ENCODE measurements at places on chromosomes 4 and X.

DNA sequence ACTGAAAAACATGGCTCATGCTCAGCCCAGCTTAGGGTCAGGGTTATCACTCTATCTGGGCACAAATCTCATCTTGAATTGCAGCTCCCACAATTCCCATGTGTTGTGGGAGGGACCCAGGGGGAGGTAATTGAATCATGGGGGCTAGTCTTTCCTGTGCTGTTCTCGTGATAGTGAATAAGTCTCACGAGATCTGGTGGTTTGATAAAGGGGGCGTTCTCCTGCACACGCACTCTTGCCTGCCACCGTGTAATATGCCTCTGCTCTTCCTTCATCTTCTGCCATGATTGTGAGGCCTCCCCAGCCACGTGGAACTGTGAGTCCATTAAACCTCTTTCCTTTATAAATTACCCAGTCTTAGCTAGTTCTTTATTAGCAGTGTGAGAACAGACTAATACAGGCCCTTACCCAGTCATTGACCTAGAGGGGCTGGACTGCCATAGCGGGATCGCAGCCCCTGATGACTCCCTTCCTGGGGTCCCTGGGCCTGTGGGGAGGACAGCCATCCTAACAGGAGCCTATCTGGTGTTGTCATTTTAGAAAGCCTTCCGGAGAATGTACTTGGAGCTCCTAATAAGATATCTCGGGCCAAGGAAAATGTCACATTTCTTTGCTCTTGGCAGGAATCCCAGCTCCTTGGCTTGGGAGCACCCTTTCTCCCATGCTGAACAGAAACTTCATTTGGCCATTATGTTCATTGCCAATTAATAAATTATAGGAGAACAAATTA, 112.6 kb downstream of the PHKA2 start:
- no peak for DNase-seq

DNA sequence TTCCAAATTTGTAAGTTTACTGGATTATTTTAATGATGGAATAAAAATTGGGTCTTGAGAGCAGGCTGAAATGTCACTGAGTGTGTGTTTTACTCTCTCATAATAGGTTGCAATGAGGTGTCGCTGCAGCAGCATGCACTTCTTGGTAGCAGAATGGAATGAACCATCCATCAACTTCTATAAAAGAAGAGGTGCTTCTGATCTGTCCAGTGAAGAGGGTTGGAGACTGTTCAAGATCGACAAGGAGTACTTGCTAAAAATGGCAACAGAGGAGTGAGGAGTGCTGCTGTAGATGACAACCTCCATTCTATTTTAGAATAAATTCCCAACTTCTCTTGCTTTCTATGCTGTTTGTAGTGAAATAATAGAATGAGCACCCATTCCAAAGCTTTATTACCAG, 2.6 kb downstream of the SAT1 start:
- DNase-seq, result no peak

GRCh38 chrX:130402208-130402684, 459 bp downstream of the RBMX2 start:
- DNase-seq, result no peak

DNA sequence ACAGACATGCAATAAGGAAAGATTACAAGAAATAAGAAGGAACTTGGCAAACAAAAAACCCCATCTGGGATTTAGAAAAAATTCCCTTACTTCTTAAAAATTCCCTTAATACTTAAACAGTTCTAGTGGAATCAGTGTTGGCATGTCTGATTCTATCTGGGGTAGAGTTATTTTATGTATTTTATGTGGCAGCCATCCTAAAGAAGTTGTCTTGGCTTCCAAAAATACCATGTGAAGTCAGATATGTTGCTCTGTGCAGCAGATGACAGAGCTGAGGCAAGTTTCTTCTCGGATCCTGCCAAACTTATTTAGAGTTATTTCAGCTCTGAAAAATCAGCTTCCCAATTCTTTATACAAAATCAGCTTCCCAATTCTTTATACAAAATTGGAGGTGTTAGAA, 14.7 kb downstream of the YY2 start:
- DNase-seq, result no peak

DNA sequence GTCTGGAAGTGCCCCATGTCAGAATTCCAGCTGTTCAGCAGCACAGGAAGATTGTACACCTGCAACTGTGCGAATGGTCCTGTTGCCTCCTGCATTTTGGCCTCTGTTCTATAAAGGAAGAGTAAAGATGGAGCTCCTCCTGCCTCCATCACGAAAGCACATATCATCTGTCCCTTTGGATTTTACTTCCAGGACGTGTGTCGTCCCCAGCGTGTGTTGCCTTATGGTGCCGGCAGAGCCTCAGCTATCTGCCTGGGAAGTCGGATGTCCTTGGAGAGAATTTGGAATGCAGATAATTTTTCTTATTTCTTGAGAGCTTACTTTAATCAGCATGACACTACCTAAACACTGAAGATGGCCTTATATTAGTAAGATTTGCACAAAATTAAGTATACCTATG, 97.7 kb downstream of the GATB start:
- no peak for DNase-seq

DNA sequence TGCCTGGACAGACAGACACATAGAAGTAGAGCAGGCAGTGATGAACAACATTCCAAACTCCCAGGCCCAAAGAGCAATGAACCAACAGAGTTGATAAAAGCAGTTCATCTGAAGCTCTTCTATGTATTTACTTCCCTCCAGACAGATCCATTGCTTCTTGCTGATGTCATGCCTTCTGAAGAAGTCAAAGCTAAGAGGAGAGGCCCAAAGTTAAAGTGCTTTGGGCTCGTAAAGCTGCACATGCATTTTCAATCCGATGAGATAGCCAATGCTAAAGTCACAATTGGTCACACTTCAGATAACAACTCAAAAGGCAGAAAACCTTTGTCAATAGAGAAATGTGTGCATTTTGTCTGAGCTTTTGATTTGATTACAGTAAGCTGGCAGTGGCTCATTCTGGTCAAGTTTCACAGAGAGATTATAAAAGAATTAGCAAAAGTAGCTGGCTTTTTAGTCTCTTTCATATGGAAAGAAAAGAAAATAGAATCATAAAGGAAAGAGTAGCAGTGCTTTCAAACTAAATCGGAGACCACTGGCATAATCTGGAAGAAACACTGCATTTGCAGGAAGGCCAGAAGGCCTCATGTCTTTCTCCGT, 82.0 kb downstream of the GPC4 start:
- no peak for DNase-seq

DNA sequence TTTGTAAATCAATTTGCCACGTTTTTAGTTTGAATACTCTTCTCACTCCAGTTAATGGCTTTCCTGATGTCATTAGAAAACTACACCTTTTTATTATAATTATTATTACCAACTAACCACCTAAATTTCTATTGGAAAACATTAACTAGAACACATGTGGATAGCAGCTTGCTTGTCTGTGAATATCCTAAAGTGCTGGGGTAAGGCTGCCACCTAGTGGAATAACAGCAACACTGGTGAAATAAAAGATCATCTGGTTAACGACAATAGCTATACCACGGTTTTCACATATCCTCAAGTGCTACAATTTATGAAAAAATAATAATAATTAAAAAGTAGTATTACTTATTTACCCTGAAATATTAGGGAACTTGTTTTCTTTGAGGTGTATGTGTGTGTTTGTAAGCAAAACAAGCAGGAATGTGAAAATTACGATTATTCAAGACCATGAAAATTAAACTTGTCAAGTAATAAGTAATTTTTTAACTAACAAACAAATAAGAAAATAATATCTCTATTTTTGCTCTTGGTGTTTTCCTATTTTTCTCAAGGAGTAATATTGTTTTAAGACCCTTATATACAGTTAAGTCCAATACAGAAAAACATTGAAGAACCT, 130.1 kb upstream of the TECRL start:
- DNase-seq, result no peak

DNA sequence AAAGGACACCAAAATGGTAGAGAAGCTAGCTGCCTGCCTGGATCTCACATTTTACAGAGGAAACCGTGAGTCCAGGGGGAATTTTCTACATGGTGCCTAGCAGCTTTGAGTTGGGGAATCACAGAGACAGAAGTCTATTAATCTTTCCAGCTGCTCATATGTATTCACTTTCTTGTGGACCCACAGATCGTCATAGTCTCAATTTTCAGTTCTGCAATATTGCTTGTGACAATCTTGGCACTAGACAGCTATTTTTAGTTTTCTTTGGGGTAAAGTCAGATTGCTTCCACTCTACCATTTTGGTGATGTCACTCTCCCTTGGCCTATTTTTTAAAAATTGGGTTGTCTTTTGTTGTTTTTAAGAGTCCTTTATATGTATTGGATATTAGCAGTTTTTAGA, 233.4 kb upstream of the STK26 start:
- DNase-seq, result no peak

DNA sequence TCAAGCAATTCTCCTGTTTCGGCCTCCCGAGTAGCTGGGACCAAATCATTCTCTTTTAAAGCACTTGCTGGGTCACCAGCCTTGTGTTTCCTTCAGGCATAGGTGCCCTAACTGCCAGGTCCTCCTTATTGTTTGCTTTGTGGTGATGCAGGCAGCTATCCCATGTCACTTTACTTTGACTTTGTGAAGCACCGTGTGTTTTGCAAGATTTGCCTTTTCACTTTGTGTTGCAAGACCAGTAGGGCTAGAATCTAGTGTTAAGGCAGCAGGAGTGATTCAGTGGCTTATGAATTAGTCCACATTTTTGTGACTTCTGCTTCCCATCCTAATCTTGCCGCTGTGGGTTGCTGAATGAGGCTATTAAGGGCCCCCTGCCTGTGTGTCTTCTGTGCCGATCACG, 20.2 kb downstream of the SYAP1 start:
- no peak for DNase-seq

DNA sequence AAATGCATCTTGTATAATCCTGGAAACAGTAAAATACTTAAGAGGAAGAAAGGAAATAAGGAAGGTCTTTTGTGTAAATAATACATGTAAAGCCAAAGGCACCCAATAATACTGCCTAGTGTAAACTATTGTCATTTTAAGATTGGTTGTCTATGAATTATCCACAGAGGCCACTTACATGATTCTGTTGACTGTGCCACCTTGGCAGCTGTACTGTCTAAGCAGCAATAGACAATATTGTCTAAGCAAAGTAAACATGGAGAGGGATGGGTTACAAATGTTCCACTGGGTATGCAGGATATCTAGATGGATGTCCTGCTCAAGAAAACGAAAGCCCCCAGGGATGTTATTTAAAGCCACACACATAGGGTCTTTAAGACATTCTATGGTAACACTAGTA, 19.4 kb downstream of the BEND4 start:
- no peak for DNase-seq

GRCh38 chr4:37522996-37523395, 163.2 kb downstream of the RELL1 start:
- no peak for DNase-seq

DNA sequence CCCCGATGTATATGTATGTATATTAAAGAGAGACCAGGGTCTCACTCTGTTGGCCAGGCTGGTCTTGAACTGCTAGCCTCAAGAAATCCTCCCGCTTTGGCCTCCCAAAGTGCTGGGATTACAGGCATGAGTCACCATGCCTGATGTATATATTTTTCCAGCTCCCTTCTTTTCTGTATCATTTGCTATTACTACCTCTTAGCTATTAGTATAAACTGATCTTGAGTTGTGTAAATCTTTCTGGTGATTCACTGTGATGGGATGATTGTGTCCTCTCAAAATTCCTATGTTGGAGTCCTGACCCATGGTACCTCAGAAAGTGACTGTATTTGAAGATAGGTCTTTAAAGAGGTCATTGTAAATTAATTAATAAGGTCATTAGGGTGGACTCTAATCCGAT, 53.1 kb downstream of the HPRT1 start:
- no peak for DNase-seq

Data from stimulated activated CD4-positive, alpha-beta T cell treated with anti-CD3 and anti-CD28 coated beads, Interleukin-15, amount 100 ng/mL, for 1 hour (primary cell).